ENCODE measurements at places on chromosomes 11 and 22.

DNA sequence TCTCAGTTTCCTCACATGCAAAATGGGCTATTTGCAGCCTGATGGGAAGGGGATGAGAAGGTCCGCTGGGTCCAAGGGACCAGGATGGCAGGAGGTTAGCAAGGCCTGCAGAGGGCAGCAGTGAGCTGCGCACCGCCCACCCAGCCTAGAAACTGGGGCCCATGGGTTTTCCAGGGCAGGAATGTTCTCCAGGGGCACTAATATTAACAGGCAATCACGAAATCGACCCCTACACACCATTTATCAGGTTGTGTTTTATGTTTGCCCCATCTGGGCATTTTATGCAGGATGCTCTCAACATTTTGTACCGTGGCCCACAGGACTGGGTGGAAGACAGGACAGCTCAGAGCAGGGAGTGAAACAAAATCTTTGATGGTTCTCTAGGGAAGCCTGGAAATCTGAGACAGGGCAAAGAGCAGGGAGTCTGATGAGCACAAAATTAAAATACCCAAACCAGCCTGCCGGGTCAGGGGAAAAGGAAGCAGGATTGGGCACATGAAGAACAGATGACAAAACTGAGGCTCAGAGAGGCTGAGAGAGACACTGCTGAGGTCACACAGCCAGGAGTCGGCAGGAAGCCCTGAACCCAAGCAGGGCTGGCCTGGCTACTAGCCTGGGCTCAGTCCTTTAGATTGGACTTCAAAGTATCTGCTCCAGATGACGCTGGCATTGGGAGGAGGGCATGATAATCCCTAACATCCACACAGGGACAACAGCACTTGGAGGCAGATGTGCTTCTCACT, 1.6 kb upstream of the BCR start:
- peak; percentile 38 for DNase-seq

DNA sequence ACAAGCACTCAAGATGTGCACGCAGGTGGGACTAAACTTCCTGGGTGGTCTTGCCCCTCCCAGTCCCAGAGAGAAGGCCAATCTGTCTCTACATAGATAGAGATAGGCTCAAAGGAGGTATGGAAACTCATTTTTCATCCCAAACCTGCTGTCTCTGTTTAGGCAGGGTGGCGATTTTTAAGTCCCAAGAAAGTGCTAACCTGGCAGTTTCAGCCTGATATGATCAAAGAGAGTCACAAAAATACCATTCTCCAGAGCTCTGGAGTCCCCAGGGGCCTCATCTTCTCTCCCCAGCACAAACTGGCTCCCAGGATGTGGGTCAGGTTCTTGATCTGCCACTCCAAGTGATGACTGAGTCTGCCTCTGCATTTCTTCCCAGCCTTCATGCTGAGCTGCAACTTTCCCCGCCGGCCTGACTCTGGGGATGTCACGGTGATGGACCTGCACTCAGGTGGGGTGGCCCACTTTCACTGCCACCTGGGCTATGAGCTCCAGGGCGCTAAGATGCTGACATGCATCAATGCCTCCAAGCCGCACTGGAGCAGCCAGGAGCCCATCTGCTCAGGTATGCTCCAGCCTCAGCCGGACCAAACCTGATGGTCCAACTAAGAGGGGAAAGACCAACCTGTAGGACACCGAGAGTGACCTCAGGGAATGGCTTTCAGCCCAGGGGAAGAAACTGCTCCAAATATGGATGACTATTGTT, 129.5 kb downstream of the SEZ6L start:
- no peak for DNase-seq

DNA sequence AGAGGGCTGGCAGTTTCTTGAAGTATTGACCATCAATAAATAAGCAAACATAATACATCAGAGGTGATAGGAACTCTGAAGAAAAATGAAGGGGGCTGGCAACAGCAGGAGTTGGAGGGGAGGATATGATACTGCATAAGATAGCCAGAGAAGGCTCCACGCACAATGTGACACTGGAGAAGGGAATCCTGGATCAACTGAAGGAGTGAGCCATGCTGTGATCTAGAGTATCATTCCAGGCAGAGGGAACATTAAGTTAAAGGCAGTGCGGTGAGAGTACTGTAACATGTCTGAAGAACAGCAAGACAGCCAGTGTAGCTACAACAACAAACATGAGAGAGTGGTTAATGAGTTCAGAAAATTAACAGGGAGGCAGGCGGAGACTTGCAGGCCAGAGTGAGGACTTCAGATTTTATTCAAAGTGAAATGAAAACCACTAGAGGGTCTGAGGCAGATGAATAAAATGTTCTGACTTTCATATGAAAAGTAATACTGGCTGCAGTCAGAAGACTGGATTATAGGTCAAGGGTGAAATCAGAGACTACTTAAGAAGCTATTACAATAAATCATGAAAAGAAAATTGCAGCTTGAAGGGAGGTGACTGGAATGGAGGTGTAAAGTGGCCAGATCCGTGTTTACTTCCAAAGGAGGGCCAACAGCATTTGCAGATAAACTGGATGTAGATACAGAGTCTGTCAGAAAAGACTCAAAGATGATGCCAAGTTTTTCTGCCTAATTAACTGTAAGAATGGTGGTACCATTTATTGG, 49.4 kb downstream of the RRAS2 start:
- DNase-seq: no peak

GRCh38 chr11:30481330-30481729, 104.8 kb downstream of the MPPED2 start:
- no peak for DNase-seq

DNA sequence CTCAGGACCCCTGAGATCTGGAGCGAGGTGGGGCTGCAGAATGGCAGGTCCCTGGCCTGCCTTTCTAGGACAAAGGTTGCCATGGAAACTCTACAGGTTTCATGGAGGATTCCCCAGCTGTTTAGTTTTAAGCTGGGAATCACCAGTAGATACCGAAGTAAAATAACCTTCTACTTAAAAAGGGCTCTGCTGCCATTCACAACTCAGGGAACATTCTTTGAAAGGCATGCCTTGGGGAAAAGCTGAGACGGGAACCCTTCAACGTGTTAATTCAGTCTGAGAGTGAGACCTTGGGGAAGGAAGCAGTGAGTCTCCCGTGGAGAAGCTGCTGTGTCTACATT, 493.3 kb downstream of the BRD1 start:
- no peak for DNase-seq

DNA sequence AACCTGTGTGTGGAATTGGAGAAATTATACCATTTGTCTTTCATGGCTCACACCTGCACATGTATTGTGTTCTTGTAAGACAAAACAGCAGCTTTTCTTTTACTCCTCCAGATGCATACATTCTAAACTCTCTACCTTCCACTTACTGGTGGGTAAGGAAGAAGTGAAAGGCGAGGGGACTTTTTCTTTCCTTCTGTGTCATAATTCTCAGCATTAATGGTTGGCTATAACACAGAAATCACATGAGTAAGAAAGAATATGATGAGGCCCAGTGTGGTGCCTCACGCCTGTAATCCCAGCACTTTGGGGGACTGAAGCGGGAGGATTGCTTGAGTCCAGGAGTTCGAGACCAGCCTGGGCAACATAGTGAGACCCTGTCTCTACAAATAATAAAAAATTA, 57.8 kb upstream of the SHANK2 start:
- DNase-seq: no peak

- DNase-seq: no peak
These were observed 1.4 kb downstream of the TMEM80 start for GRCh38 chr11:696955-697491.

GRCh38 chr11:58712531-58712930, 19.2 kb downstream of the GLYAT start:
- DNase-seq: no peak

DNA sequence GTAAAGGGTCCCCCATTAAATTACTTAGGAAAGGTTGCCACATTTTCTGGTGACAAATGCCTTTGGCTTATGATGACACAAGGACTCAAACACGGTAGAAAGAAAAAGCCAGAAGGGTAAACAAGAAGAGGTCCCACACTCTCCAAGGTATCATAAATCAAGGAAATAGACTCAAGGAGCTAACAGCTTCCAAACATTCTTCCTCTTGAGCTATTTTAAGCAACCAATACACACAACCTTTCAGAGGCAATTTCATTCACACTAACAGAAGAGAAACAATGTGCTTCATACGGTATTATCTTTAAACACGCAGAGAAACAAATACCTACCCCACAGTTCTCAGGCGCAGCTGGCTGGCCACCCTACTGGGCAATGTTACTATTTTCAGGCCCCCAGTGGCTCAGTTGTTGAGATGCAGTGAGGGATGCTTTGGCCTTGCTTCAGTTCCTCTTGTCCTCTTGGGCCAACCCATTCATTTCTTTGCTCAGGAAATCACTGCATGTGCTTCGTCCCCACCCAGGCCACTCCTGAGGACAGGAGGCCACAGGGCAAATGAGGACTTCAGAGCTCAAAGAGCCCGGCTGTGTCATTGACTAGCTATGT, 15.8 kb downstream of the ABTB2 start:
- DNase-seq: no peak

DNA sequence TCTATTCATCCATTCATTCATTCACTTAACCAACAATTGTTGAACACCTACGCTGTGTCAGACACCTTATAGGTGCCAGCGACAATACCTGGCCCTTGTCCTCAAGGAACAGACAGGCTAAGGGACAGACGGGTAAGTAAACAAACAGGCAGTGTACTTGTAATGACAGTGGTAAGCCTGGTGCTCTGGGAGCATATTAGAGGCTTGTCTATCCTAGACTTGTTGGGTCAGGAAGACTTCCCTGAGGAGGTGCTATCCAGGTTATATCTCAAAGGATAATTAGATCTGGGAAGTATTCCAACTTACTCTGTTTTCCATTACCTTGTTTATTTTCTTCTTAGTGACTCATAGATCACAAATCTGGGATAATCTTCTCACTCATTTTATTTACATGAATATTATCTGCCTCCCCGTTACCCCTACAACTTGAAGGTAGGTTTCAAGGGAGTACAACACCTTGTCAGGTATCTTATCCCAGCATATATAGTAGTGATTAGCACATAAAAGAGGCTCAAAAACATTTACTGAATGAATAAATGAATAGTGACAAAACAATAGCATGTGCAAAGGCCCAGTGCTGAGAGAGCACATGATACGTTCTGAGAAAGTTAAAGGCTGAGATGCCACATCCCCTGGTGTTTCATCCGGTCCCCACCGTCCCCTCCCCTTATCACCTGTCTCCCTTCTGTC, 75.3 kb upstream of the NCAM1 start:
- DNase-seq: no peak

Data from stimulated activated CD8-positive, alpha-beta memory T cell treated with anti-CD3 and anti-CD28 coated beads, Interleukin-7, amount 100 ng/mL, for 1 hour (primary cell).